ENCODE measurements at places on chromosomes 5 and 9. TPM values are rescaled to one million over a fixed set of nuclear protein-coding genes. Genes with fewer than 3 reads are reported as not detected.

Gene STC2
- total RNA-seq = 11.1 TPM

Gene TMOD1
- total RNA-seq = 220 TPM

Gene TERT
- not detected for total RNA-seq

Gene GGTA1
- total RNA-seq = 20.4 TPM

Gene RNF183
- total RNA-seq = not detected

Gene SV2C
- 0.09 TPM for total RNA-seq

Gene JAKMIP2
- 1.3 TPM for total RNA-seq

Gene CARTPT
- not detected for total RNA-seq

Gene C9
- total RNA-seq = not detected

Gene CTXN3
- not detected for total RNA-seq

DNA sequence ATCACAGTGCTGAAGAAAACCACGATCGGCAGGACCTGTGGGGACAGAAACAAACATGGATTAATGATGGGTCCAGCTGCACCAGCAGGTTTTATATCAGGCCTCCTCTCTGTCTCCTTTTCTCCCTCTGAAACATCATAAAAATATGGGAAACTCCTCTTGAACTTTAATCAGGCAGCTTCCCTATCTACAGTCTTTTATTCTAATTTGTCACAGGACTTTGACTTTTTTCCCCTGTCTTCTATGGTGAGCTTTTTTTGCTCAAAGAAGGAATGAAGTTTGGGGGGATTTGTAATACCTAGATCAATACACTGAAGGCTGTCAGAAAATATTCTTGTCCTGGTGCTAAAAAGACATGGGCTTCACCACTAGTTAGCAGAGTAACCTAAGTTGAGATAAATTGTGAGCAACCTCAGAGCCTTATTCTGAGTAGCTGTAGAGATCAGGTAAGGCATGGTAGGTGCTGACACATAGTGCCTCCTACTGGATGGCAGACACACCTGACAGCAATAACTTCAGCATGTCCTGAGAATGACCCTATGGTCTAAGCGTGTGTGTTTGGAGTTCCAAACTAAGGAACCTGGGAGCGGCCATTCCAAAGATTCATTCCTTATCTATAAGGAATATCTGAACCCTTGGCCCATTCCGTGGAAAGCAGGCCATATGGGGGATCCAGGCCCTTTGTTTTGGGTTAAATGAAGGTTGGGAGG is 46.2 kb downstream of the SLC28A3 start:
- no peak for DNase-seq

- DNase-seq = no peak
Observed at GRCh38 chr9:69865986-69866385, 45.4 kb downstream of the CFAP95 start.

GRCh38 chr9:89576404-89576839 is 28.4 kb upstream of the GADD45G start:
- no peak for DNase-seq

DNA sequence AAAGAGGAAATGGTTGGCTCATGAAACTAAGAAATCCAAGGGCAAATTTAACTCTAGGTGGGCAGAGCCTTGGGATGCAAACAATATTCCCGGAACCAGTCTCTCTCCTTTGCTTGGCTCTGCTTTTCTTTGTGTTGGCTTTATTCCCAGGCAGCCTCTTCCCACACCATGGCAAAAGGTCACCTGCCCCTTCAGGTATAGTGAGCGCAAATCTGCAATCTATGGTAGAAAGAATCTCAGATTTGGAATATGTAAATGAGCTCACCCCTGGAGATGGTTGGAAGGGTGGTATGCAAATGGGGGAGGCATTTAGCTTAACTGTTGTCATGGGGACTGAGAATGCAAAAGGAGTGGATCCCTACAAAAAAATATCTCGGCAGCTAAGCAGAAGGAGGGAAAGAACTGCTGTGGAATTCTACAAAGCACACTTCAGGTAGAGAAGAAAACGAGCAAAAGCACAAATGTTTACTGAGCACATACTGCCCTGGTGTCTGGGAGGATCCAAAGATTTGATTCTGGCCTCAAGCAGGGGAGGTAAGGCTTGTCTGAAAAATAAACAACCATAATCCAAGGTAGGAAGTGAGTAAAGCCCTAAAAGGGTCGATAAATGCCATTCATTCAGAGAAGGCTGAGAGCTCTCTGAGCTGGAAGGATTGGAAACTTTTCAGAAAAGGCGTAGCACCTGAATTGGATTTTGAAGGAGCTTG is 139.7 kb downstream of the TLE1 start:
- no peak for DNase-seq

DNA sequence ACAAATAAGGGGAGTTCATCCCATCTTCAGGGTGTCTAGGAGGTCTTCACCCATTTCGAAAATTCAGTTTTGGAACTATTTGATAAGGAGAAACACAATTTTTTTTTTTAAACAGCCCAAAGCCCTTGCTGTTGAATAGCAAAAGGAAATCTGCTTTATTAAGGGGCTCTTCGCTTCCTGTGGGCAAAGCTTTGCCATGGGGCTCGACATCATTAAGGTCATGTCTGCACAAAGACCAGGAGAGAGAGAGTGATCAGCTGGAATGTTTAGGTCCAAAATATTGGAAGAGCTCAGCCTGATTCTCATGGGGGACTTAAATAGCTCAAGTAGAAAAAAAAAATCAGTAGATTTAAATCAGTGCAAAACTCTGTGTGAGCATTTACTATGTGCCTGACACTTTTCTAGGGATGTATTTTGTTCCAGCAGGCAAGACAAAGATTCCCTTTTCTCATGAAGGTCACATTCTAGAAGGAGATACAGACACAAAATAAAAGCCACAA is 564.6 kb upstream of the KLF4 start:
- DNase-seq = no peak

DNA sequence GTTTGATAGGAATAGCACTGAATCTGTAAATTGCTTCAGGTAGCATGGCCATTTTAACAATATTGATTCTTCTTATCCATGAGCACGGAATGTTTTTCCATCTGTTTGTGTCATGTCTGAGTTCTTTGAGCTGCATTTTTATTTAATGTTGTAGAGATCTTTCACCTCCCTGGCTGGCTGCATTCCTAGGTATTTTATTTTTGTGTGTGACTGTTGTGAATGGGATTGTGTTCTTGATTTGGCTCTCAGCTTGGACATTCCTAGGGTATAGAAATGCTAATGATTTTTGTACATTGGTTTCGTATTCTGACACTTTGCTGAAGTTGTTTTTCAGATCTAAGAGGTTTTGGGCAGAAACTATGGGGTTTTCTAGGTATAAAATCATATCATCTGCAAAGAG is 152.9 kb upstream of the CHD1 start:
- DNase-seq = no peak

- DNase-seq = peak; percentile 75
Observed at GRCh38 chr9:131238402-131239021, 37.8 kb downstream of the FAM78A start.

GRCh38 chr9:90105773-90106172 is 501.0 kb downstream of the GADD45G start:
- DNase-seq = no peak

- no peak for DNase-seq
Observed at GRCh38 chr9:22114956-22115355, 105.9 kb upstream of the CDKN2B start.

DNA sequence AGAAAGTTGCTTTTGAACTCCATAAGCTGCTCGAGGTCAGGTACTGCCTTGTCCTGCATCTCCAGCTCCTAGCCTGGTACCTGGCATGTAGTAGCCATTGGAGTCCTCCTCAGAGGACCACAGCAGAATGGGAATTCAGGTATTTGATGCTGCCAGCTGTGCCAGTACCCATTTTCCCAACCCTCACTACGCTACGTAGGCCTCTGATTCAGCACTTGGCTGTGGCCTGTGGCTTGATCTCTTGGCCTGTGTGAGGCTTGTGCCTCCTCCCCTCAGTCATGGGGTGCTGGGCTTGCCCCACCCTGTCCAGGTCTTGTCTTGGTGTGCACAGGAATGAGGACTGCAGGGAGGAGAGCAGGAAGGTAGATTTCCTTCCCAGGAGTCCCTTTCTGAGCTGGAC is 11.8 kb downstream of the OTULIN start:
- peak; percentile 49 for DNase-seq

DNA sequence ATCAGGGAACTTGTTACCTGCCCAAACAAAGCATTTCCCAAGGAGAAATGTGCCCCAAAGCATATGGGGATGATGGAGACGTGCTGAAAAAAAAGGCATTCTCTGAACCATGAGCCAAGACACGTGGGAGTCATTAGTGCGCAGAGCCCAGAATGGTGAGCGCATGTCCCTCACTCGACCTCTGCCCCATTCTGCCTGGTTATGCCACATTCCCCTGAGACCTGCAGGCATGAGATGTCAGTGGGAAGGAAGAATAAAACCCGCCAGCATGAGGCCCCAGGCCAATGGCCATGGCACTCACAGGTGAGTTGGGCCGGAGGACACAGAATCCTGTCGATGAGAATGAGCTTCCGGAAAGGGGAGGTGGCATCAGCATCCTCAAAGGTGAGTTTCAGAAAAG is 228.9 kb downstream of the CDK5RAP2 start:
- DNase-seq = no peak

DNA sequence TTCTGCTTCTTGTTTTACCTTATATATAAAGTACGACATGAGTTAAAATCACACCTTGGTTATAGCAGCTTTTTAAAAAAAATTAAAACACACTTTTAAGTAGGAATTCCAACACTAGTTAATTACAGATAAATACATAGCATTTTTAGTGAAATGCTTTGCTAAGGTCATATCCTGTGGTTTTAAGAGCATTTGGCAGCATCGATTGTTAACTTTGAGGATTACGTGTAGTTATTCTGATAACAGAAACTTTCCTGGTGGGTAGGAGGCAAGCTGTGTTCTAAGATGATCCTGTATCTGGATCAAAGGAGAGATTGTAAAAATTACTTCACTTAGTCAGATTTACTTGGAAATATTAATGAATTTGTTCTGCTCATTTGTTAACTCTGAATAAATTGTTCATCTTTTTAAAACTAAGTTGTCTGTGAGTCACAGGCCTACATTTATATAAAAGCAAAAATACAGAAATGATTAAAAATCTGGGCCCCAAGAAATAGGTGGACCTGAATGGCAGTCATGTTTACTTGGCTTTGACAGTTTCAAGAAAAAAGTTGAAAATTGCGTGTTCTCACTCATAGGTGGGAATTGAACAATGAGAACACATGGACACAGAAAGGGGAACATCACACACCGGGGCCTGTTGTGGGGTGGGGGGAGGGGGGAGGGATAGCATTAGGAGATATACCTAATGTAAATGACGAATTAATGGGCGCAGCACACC is 58.3 kb downstream of the TRIO start:
- DNase-seq = no peak

DNA sequence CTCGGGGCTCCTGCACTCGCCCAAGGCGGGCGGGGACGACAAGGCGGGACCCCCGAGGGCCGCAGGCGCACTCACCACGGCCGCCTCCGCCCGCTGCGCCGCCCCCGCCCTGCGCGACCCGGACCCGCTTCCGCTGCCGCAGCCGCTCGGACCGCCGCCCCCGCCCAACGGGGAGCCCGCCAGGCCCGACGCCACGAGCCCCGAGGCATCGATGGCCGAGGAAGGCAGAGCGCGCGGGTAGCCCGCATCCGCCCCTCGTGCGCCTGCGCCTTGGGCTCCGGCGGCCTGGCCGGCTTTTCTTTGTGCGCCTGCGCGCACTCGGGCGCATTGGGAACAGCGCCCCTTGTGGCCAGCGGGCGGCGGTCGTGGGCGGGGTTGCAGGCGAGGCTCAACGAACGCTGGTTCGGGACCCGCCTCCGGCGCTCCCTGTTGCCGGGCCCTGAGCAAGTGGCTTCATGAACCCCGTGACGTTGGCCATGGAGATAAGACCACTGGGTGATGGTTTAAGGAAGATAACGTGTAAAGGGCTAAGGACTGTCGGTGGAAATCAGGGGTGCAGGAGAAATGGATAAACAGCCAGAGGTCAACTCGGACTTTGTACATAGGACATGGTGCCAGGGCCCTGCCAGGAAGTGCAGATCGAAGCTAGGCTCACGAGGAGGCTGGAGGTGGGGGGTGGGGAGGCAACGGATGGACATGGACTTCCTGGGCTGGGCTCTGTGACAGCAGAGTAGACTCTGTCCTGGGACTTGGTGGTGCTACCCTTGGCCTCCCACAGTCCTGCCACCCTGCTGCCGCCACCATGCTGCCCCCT is at the start of the genes C8G and FBXW5:
TSS of gene C8G (plus strand) at position 725 of the 814 bp plus-strand sequence. CDS start at position 803, 78 bp downstream.
TSS of gene FBXW5 (minus strand) at position 220 of the 814 bp plus-strand sequence. CDS start 655 bp downstream, outside the sequence.
- peak; percentile 98 for DNase-seq

GRCh38 chr5:167626341-167627123 is 664.9 kb upstream of the WWC1 start:
- no peak for DNase-seq

- peak; percentile 68 for DNase-seq
Observed at GRCh38 chr9:696332-697323, 144.9 kb upstream of the DMRT1 start.

DNA sequence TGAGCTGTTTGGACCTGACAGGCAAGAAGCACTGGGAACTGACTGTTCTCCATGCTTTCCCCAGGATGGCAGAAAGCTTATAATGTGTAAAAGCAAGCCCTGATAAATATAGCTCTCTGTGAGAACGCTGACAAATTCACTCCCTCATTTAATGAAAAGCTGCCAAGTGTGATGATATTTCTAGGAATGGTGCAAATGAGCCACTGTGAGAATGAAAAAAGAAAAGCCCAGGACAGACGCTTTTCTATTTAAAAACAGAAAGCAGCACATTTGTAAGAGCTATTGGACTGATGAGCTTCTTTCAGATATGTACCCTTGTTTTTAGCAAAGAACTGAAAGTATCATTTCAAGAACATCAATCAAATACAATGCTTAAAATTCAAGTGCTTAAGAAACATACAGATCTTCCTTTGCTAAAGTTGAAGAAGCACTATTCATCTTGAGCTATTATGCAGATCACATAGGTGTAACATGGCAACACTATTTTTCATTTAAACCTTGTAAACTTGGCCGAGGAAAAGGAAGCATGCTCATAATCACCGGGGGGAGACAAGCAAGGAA is 842.6 kb upstream of the ACO1 start:
- DNase-seq = no peak

DNA sequence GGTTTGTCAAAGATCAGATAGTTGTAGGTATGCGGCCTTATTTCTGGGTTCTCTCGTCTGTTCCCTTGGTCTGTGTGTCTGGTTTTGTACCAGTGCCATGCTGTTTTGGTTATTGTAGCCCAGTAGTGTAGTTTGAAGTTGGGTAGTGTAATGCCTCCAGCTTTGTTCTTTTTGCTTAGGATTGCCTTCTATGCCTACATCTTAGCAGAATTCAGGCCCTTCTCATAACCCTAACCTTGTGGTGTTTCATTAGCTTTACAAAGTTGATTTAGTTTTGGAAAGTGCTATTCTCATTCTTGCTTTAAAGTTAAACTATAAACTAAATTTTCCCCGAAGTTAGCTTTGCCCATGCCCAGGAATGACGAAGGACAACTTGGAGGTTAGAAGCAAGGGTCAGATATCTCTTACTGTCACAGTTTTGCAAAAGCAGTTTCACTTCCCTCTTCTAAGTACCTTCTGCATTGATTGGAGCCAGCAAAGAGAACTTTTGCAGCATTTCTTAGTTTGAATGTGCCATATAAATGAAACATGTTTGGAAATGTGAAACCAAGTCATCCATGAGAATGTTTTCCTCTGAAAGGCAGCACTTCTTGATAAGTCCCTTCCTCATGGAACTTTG is 274.3 kb upstream of the DMRT1 start:
- no peak for DNase-seq

GRCh38 chr9:109198736-109199382 is 31.8 kb upstream of the FRRS1L start:
- no peak for DNase-seq

GRCh38 chr9:123239726-123240125 is 28.7 kb downstream of the STRBP start:
- DNase-seq = no peak

Measured in right cardiac atrium (tissue), 5 donors.